ENCODE measurements at places on chromosomes 1 and 21. TPM values are rescaled to one million over a fixed set of nuclear protein-coding genes. Genes with fewer than 3 reads are reported as not detected.

Gene PBX1
- 15.9 TPM for total RNA-seq

Gene CLDN17
- not detected for total RNA-seq

Gene GPR37L1
- total RNA-seq: 0.14 TPM

Gene RORC
- 0.05 TPM for total RNA-seq

Gene LCE1D
- not detected for total RNA-seq

Gene SERPINC1
- not detected for total RNA-seq

Gene TMEM54
- total RNA-seq: 44.3 TPM

Gene ACKR1
- total RNA-seq: not detected

Gene LEMD1
- not detected for total RNA-seq

Gene CELA2B
- not detected for total RNA-seq

Gene PTGFR
- total RNA-seq: not detected

Gene CLCA4
- total RNA-seq: not detected

Gene GNG5
- total RNA-seq: 188 TPM

Gene LDLRAD1
- not detected for total RNA-seq

Gene HUNK
- total RNA-seq: 1.4 TPM

Gene SPATA17
- 2.1 TPM for total RNA-seq

Gene CELSR2
- total RNA-seq: 5.5 TPM

Gene THEM5
- not detected for total RNA-seq

Gene KRTAP11-1
- not detected for total RNA-seq

Gene GNG4
- 13.7 TPM for total RNA-seq

Gene NKAIN1
- total RNA-seq: 1.1 TPM

Gene ACBD6
- 59.9 TPM for total RNA-seq

Gene CSMD2
- not detected for total RNA-seq

Gene A3GALT2
- total RNA-seq: not detected

Gene TCHHL1
- total RNA-seq: not detected

Gene HES2
- total RNA-seq: 2.6 TPM

Gene SAMD11
- 16.3 TPM for total RNA-seq

Gene ATPAF1
- total RNA-seq: 33.6 TPM

Gene TFF2
- not detected for total RNA-seq

Gene ADAMTSL4
- 6.8 TPM for total RNA-seq

Gene SPRR1B
- total RNA-seq: not detected

Gene PRKAA2
- 1.9 TPM for total RNA-seq

Gene SNX7
- 27.3 TPM for total RNA-seq

Gene PLA2G2C
- not detected for total RNA-seq

Gene FBXO2
- 9.1 TPM for total RNA-seq

Gene GPR157
- total RNA-seq: 5.2 TPM

Gene DENND2C
- 0.50 TPM for total RNA-seq

Gene ERRFI1
- 220 TPM for total RNA-seq

Gene LYPD8
- not detected for total RNA-seq

Gene KIAA1614
- 0.74 TPM for total RNA-seq

Gene SPRR1A
- total RNA-seq: not detected

Gene PRAMEF17
- total RNA-seq: not detected

Gene NEK2
- 44.5 TPM for total RNA-seq

Gene C8A
- not detected for total RNA-seq
